ENCODE measurements at places on chromosomes 6 and 20.

DNA sequence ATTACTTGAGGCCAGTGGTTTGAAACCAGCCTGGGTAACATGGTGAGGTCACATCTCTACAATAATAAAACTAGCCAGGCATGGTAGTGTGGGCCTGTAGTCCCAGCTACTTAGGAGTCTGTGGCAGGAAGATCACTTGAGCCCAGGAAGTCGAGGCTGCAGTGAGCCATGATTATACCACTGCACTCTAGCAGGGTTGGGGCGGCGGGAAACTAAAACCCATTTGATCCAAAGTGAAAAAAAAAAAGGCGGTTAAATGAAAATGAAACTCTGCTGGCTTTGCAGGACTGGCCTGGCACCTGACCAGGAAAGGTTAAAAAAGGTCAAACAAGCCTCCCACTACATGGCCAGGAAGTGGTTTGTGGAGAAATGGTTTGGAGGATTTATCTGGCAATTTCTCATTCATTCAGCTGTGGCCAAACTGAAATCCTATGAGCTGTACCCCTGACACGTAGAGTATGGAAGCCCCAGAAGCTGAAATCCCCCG, 36.6 kb downstream of the MTRES1 start:
- peak; percentile 77 for DNase-seq

DNA sequence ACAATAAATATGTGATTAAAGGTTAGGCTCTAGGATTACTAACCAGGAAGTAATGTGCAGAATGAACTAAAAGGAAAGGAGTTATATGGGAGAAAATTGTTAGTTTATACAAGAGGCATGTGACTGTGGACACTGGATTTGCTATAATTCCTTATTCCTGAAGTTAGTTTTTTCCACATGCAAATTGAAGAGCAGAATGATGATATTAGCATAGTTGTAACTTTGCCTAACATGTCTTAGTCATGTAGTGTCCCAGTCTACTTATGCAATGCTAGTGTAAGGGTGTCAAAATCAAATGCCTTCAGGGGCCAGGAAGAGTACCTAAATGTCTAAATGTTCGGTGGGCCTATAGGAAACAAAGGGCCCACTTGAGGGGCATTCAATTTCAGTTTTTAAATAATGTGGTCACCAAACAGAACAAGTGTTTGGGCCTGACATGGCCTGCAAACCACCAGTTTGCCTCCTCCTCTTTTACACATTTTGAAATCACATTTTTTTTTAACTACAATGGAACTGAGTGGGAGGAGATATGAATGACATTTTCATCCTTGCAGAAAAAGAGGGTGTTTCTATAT, 28.0 kb upstream of the CEP85L start:
- DNase-seq = peak; percentile 36

DNA sequence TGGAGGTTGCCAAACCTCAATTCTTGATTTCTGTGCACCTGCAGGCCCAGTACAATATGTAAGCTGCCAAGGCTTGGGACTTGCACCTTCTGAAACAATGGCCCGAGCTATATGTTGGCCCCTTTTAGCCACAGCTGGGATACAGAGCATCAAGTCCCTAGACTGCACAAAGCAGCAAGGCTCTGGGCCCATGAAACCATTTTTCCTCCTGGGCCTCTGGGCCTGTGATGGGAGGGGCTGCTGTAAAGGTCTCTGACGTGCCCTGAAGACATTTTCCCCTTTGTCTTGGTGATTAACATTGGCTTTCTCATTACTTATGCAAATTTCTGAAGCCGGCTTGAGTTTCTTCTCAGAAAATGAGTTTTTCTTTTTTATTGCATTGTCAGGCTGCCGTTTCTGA, 40.5 kb upstream of the SLC35F1 start:
- DNase-seq = no peak

DNA sequence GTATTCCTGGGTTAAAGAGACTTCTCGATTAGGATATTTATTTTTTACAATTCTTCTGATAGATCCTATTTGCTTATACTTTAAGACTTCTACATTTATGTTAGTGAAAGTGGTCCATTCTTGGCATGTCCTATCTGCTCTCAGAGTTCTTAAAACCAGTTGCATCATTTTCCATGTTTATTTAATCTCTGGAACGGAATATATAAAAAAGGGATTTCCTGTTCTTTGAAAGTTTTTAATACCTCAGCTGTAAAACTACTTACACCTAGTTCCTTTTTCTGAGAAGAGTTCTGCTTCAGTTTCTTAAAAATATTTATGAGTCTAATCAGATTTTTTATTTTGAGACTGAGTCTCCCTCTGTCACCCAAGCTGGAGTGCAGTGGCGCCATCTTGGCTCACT, 18.0 kb upstream of the MYL9 start:
- DNase-seq = no peak

DNA sequence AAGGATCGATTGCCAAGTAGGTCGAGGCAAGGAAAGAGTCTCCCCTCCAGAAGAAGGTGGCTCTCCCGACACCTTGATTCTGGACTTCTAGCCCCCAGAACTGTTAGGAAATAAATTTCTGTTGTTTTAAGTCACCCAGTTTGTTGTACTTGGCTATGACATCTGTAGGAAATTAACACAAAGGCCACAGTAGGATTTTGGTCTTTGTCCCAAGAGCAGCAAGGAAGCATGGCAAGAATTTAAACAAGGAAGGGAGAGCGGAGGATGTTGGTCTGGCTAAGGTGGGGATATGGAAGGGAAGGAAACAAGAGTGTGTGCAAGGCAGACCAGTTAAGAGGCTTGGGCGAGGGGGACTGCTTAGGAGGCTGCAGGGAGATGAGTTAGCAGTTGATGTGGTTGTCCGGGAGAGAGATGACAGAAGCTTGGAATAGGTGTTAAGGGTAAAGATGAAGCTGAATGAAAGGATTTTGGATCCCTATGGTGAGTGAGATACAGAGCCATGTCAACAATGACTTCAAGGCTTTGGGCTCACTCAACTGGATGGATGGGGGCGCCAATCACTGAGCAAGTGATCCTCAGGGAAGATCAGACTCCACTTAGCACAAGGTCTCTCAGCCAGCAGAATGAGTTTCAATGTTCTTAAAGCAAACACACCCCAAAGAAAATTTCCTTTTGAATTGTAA, 140.5 kb upstream of the ZNF217 start:
- DNase-seq = no peak
